ENCODE measurements at places on chromosomes 4 and X. TPM values are rescaled to one million over a fixed set of nuclear protein-coding genes. Genes with fewer than 3 reads are reported as not detected.

DNA sequence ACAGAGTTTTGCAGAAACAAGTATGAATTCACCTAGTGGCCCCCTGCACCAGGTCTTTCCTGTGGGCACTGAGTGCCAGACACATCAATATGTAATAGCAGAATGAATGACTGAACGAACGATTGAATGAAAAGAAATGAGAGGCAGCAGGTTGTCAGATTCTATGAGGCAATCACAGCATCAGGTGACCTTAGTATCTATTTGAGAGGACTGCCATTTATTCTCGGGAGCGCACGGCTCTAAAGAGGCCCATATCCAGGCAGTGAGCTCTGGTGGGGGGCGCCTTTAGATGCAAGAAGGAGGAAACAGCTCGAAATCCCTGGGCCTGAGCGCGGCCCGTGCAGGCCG is 528 bp upstream of the SLC25A4 start:
- peaks cover 8% of the 10 kb centered on the region for H3K36me3 ChIP-seq
- peak overlapping the region; percentile 72 for H3K4me3 ChIP-seq
- no peak for DNase-seq
- peak overlapping the region; percentile 84 for H3K27ac ChIP-seq
- H3K27me3 ChIP-seq: peaks cover 13% of the 10 kb centered on the region

Gene IL15
- 9.7 TPM for total RNA-seq

Gene TRIM2
- 32.6 TPM for total RNA-seq

Gene FRG1
- total RNA-seq: 39.7 TPM

DNA sequence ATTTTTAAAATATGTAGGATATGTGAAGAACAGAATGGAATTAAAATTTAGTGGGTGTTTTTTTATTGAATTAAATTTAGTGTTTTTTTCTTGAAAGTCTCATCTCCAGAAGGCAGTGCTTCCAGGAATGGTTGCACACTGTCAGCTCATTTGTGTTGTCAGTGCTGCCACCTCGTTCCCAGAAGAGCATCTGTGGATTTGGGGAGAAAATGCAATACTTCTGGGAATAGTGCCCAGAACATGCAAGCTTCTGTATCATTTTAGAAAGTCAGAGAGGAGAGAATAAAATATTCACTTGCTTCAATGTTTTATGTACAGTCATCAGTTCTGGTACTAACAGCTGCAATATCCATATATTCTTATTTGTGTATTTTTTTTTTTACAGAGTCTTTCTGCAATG is 608.8 kb downstream of the PCDH7 start:
- no peak overlapping the region for H3K27ac ChIP-seq
- no peaks in the 10 kb centered on the region for H3K27me3 ChIP-seq
- H3K4me3 ChIP-seq: no peak overlapping the region
- H3K4me1 ChIP-seq: no peaks in the 10 kb centered on the region
- H3K36me3 ChIP-seq: no peaks in the 10 kb centered on the region

DNA sequence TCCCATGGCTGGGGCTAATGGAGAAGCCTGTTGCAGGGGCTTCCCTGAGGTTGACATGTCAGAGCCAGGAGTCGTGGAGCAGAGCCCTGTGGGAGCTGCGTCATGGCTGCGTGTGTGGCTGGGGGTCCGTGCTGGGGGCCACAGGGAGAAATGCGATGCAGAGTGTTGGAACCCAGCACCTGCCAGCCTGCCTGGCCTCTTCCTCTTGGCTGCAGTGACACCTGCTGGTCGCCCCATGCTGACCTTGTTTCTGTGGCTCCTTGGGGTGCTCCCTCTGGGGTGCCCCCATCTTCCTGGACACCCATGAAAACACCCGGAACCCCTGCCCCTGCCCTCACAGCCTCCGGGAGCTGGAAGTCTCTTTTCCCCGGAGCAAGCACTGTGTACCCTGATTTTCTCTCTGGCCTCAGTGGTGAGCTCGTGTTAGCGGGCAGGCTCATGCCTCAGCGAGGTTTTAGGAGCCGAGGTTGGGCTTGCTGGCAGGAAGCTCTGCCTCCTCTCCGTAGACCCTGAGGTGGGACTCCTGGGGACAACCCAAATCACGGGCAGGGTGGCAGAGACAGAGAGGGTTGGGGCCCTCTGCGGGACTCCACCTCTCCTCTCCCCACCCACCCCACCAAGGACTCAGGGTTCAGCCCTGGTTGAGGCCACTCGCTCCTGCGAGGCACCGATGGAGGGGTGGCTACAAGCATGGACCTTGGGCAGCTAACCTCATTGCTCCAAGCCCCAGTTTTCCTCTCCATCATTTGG is 103.7 kb downstream of the SORCS2 start:
- no peak for DNase-seq
- H3K27ac ChIP-seq: no peak overlapping the region
- peaks cover 7% of the 10 kb centered on the region for H3K4me1 ChIP-seq

All from lower lobe of right lung (tissue), 2 donors.